ENCODE measurements at places on chromosomes 4 and X. TPM values are rescaled to one million over a fixed set of nuclear protein-coding genes. Genes with fewer than 3 reads are reported as not detected.

DNA sequence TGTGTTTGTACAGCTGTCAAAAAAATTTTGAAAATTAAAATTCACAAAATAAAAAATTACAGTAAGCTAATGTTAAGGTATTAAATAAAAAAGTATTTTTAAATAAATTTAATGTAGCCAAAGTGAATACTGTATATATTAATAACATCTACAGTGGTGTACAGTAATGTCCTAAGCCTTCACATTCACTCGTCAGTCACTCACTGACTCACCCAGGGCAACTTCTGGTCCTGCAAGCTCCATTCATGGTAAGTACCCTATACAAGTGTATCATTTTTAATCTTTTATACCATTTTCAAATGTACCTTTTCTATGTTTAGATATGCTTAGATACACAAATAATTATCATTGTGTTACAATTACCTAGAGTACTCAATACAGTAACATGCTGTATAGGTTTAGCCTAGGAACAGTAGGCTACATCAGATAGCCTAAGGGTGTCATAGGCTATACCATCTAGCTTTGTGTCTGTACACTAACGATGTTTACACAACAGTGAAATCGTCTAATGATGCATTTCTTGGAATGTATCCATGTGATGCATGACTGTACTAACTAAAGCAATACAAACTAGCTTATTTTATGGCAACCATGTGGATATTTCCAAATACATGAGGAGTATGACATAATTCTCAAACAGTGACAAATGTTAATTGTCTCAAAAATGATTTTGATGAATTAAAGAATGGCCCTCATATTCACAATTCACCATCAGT lies 13.7 kb downstream of the DDX60 start:
- DNase-seq: no peak

DNA sequence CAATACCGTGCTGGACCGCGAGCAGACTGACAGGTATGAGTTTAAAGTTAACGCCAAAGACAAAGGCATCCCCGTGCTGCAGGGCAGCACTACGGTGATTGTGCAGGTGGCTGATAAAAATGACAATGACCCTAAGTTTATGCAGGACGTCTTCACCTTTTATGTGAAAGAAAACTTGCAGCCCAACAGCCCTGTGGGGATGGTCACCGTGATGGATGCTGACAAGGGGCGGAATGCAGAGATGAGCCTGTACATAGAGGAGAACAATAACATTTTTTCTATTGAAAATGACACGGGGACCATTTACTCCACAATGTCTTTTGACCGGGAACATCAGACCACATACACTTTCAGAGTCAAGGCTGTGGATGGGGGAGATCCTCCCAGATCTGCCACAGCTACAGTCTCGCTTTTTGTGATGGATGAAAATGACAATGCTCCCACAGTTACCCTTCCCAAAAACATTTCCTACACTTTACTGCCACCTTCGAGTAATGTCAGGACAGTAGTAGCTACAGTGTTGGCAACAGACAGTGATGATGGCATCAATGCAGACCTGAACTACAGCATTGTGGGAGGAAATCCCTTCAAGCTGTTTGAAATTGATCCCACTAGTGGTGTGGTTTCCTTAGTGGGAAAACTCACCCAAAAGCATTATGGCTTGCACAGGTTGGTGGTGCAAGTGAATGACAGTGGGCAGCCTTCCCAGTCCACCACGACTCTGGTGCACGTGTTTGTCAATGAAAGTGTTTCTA lies 3.2 kb downstream of the PCDH7 start:
- no peak for DNase-seq

DNA sequence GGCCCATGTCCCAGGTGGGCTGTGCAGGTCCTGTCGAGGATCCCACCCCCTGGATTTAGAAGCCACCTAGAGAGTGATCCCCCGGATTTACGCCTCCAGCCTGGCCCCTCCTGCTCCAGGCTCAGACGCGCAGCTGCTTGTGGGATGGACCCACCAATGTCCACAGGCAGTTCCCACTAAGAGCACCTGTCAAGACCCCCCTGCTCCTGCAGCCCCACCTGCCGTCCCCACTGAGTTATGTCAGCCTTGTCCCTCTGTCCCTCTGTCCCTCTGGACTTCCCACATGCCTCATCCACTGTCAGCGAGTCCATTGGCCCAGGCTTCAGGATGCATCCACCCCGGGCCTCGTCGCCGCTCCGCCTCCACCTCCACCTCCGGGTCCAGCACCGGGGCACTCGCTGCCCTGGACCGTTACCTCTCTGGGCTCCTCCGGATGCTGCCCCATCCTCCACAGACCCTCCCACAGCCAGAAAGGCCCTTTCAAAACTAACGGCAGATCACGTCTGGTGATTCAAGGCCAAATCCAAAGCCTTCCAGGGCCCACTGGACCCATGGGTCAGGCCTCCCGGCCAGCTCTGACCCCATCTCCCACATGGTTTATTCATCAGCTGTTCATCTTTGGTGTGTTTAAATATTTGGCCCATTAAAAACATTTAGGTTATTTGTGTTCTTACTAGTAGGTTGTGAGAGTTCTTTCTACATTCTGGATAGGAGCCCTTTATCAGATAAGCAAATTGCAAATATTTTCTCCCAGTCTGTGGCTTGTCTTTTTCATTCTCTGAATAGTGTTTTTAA lies 28.3 kb downstream of the HTRA3 start:
- DNase-seq: no peak

DNA sequence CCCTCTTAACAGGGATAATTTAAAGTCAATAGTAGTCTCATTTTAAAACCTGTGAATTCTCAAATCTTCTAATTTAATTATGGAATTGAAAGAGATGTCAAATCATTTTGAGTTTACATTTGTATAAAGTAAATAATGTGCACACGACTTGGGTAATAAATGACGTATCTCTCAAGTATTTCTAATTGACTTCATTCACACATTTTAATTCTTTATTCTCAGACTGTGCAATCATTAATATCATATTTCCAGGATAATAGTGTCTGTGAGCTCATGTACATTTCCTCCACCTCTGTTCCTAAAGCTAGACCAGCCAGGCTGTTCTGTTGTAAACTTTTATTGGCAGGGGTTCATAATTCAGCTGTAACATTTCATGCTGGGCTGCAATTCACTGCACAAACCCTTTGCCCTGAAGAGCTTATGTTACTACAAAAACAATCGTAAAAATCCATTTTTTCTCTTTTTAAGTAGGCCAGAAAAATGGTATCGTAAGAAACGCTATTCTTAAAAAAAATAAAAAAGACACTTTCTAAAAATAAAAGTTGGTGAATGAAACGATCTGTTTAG lies 1103.1 kb upstream of the TENM3 start:
- no peak for DNase-seq

DNA sequence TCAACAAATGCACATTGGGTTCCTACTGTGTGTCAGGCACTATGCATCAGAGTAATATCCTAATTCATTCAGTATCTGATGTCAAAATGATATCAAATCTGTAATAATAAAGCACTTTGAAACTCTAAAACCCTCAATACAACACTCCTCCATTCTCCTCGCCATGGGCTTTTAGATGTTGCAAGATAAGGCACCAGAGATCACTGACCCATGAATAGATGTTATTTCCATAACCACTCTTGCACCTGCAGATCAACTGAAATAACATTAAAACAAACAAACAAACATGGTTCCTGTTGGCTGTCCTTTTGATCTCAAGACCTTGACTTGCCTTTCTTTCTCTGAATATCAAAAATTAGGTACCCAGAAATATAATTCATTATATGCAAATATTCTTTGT lies 100.2 kb downstream of the MAB21L2 start:
- no peak for DNase-seq

The RRH gene
- 0.16 TPM for total RNA-seq

The TMEM31 gene
- total RNA-seq: not detected

GRCh38 chrX:153969904-153970356 lies 1.7 kb downstream of the HCFC1 start:
- no peak for DNase-seq

The RNF128 gene
- 13.7 TPM for total RNA-seq

DNA sequence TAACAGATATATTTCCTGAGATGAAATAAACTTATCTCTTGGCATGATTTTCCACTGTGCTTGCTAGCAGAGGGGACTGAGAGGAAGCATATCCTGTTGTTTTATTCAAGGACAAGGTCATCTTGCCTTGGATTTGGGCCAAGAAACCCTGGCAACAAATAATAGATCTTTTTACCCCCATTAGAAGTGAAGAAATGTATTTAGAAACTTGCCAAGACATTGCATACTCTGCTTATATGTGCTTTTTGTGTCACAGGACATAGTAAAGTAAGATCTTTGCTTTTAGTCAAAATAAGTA lies 170.2 kb downstream of the RAPGEF2 start:
- no peak for DNase-seq

The EPHA5 gene
- total RNA-seq: 4.1 TPM

The ETDA gene
- total RNA-seq: not detected

The RAB39B gene
- total RNA-seq: 1.4 TPM

- DNase-seq: no peak
Observed at GRCh38 chr4:149512501-149512900, 303.1 kb downstream of the IQCM start.

DNA sequence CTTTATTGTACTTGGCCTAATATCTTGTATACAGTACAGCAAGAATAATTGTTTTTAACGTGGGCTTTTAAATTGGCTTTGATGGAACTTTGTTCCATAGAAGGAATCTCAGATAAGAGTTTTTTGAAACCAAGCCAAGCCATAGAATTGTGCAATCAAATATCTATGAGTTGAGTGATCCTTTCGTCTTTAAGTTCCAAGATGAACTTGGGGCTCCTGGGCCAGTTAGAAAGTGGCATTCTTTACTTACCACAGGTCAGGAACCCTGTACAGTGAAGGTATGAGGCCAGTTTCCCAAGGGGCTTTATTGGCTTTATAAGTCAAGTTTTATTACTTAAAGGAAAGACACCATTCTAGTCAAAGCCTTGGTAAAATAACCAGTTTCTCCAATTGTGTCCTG lies 2104.2 kb downstream of the PCDH7 start:
- no peak for DNase-seq

The SPANXB1 gene
- not detected for total RNA-seq

The SOX3 gene
- total RNA-seq: not detected

DNA sequence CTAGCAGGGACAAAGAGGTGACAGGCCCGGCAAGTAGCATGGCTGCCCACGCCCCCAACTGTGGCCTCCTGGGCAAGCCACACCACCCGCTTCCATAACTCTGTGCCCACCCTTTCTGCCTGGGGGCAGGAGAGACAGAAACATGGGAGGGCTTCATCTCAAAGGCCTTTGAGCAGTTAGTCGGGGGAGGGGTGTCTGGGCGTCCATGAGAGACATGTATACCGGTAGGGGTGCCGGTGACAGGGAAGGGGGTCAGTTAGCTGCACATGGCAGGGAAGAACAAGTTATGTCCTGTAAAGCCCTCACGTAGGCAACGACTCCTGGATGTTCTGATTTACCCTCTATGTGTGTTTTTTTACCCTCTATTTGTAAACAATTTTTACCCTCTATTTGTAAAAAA lies 9.3 kb downstream of the PDZD4 start:
- DNase-seq: no peak

DNA sequence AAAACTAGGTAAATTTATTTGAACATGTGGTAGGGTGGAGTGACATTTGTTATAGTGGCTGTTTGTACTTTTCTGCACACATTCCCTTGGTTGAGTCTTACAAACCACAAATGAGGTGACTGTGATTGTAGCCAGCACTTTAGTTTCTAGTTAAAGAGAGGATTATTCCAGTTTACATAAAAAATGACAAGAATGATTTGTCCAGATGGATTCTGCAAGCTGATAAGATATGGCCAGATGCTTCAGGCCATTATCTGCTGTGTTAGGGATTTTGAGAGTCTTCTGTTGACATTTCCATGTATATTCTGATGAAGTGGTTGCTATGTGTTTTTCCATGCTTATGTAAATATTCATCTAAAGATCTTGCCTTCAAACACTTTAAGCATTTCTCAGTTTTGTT lies 31.0 kb upstream of the PDE5A start:
- DNase-seq: no peak

The RBMX2 gene
- total RNA-seq: 24.0 TPM

- DNase-seq: no peak
Observed at GRCh38 chr4:138200236-138200590, 41.9 kb downstream of the SLC7A11 start.

DNA sequence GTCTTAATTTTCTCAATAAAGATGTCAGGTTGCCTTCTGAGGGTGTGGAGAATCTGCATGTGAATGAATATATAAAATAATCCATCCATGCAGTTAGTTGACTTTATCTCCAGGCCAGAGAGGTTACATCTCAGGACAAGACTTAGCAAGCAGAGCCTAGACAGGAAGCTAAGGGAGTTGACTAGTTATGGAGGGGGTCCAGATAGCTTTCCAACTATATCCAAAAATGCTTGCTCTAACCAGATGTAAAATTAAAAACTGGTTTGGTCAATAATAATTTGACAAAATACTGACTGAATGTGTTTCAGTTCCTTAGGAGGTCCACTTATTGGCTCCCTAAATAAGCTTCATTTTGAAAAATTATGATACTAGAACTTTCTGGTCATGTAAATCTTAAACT lies 101.4 kb downstream of the PAPSS1 start:
- no peak for DNase-seq

DNA sequence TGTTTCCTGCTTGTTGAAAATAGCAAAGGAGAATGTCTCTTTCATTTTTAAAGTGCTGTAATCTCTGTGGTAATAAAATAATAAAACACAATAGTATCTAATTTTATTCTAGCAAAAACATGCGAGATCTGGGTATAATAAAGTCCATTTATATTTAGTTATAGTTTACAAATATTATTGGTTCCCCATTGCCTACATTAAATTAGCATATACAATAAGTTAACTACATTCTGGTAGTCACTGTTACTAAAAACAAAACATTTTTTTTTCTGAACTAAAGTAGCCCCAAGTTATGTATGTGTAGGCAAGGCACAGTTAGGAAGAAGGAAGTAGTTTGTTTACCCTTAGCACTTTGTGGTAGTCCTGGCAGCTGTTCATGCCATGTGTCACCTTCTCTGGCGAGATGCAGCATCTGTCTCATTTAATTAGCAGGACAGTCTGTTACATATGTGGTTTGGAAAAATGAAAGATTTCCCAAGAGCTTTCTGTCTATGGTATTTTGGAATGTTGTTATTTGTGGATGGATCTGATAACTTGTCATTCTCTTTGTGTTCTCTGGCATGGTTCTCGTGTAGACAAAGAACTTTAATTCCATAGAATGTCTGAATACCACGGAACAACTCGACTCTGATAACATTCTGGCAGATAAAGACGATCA lies 231.3 kb upstream of the PITX2 start:
- DNase-seq: no peak

DNA sequence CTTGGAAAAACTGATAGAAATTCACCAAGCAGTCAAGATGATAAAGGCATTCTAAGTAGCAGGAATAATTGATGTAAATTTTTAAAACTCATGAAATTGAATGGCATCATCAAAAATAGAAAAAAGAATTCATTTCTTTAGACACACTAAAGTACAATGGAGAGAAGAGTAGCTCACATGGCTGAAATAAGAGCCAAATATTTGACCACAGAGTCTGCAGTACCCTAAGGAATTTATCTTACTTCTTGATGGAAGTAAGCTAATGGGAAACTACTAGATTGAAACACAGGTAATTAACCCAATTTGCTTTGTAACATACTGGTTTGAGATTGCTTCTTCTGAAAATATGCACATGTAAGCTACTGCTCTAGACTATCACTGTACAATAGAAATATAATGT lies 70.8 kb upstream of the GPM6A start:
- DNase-seq: no peak

The CSAG2 gene
- not detected for total RNA-seq

The GNRHR gene
- total RNA-seq: not detected

- DNase-seq: no peak
Observed at GRCh38 chr4:83618431-83618830, 82.5 kb downstream of the GPAT3 start.

- DNase-seq: no peak
Observed at GRCh38 chr4:104352211-104352610, 142.5 kb downstream of the CXXC4 start.

- DNase-seq: no peak
Observed at GRCh38 chr4:176782794-176783193, 9.9 kb downstream of the VEGFC start.

All from urinary bladder (tissue), 4 donors.